ENCODE measurements at places on chromosomes 2 and 18. TPM values are rescaled to one million over a fixed set of nuclear protein-coding genes. Genes with fewer than 3 reads are reported as not detected.

RETSAT gene
- 68.5 TPM for total RNA-seq

GATA6 gene
- total RNA-seq = 0.17 TPM

OSR1 gene
- 1.5 TPM for total RNA-seq

AFF3 gene
- total RNA-seq = not detected

SPATA3 gene
- not detected for total RNA-seq

GREB1L gene
- total RNA-seq = 3.5 TPM

FBLN7 gene
- total RNA-seq = 0.87 TPM

RGPD4 gene
- not detected for total RNA-seq

RFTN2 gene
- 14.0 TPM for total RNA-seq

FSHR gene
- total RNA-seq = not detected

HOXD12 gene
- not detected for total RNA-seq

ZBTB14 gene
- 18.1 TPM for total RNA-seq

MSH6 gene
- total RNA-seq = 25.5 TPM

PLCD4 gene
- total RNA-seq = 1.3 TPM

FRZB gene
- 0.43 TPM for total RNA-seq

TNS1 gene
- total RNA-seq = 33.3 TPM

MYO7B gene
- total RNA-seq = 0.11 TPM

CAVIN2 gene
- total RNA-seq = 413 TPM

KIF3C gene
- total RNA-seq = 13.0 TPM

SERPINB3 gene
- total RNA-seq = not detected

CYS1 gene
- under 0.01 TPM for total RNA-seq

DSC3 gene
- total RNA-seq = 0.11 TPM

POMC gene
- total RNA-seq = 0.54 TPM

MC4R gene
- total RNA-seq = not detected

PCARE gene
- not detected for total RNA-seq

KIAA2012 gene
- total RNA-seq = not detected

DUSP19 gene
- 4.4 TPM for total RNA-seq

ERICH2 gene
- not detected for total RNA-seq

KCMF1 gene
- 63.8 TPM for total RNA-seq

STPG4 gene
- total RNA-seq = 0.17 TPM

KCNS3 gene
- total RNA-seq = 0.76 TPM

MAP4K4 gene
- 128 TPM for total RNA-seq

PAPOLG gene
- 19.2 TPM for total RNA-seq
